NCI-H2171 treated with DMSO at 0.1 percent for 48 hours (cell line): ENCODE measurements at places on chromosomes 3 and 15.

GRCh38 chr3:174363256-174363655 is 495.9 kb upstream of the NAALADL2 start:
- DNase-seq = no peak

DNA sequence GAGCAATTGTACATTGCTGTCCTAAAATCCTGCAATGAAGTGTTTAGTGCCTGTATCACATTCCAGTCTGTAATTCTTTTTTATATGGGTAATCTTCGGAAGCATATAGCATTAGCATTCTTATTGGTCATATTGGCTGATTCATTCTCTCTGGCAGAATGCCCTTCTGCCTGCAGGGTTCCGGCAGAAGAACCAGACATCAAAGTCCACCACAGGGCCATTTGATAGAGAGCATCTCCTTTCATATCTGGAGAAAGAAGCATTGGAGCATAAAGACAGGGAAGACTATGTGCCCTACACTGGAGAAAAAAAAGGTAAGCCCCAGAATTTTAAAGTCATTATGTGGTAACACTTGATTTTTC is 39.6 kb downstream of the TMOD3 start:
- DNase-seq = no peak

DNA sequence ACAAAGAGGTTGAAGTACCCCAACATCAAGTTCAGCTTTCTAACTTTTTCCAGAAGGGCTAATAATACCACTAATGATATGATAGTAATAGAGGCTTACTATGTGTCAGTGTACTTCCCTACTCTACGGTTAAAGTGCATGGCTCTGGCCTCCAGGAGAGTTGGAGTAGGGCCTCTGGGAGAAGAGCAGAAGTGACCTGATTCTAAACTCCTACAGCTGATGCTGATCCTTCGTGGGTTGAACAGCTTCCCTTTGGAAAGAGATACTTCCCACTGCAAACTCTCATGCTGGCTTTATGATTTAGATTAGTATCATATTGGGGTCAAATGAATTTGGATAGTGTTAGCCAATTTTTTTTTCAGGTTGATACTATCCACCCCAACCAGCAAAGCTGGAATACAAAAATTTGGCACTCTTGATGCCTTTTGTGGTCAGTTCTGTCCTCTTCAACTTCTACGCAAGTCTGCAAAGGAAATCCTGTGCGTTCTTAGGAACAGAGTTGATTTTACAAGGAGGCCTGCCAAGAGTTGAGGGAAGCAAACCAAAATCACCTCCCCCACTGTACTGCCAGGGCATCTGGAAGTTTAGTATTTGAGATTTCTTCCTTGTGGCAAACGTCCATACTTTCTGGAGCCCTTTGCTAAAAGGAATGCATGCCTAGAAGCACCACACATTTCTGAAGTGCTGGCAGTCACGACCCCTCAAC is 17.8 kb downstream of the TMEM212 start:
- DNase-seq = no peak

DNA sequence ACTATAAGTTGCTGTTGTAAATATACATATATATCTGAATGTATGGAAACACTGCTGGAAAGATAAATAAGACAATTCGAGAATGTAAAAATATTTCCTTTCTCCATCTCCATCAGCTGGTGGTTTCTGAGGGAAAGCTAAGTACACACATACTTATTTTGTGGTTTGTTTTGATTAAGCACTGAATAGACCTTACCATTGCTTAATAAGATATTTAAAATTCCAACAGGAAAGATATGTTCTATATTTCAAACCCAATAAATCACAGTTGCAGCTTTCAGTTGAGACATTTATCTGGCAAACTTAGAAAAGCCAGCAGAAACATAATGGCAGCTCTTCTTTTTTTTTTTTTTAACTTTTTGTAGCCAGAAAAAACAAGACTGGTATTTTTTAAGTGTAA is 160.4 kb downstream of the VGLL3 start:
- no peak for DNase-seq

DNA sequence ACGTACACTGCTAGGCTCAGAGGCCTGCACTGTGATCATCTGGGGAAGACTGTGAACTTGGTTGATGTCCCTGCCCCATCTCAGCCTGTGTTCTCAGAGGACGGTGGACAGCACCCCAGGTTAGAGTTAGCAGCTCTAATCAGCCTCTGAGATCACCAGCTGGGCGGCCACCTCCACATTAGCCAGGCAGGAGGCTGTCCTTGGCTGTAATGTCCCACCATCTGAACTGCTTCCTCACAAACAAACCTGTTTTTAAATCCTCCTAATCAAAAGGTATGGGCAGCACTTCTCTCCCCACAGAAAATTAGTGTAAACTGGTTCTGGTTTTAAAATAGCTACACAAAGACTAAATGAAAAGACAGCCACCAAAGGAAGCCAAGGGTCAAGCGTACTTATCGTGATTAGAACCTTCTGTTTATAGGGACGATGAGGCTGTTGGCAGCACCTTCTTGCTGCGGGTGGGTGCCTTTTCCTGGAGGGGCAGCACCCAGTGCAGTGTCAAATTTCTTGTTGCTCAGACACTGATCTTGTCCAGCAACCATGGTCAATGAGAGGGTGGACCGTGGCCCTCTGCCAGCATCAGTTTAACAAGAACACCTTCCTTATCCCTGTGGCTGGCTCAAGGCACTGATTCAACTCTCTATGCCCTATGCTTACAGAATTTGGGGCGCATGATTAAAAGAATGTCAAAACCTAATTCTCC is 24.6 kb downstream of the ACSBG1 start:
- DNase-seq = no peak

- DNase-seq = no peak
These were observed 14.4 kb upstream of the MITF start for GRCh38 chr3:69724722-69725435.

DNA sequence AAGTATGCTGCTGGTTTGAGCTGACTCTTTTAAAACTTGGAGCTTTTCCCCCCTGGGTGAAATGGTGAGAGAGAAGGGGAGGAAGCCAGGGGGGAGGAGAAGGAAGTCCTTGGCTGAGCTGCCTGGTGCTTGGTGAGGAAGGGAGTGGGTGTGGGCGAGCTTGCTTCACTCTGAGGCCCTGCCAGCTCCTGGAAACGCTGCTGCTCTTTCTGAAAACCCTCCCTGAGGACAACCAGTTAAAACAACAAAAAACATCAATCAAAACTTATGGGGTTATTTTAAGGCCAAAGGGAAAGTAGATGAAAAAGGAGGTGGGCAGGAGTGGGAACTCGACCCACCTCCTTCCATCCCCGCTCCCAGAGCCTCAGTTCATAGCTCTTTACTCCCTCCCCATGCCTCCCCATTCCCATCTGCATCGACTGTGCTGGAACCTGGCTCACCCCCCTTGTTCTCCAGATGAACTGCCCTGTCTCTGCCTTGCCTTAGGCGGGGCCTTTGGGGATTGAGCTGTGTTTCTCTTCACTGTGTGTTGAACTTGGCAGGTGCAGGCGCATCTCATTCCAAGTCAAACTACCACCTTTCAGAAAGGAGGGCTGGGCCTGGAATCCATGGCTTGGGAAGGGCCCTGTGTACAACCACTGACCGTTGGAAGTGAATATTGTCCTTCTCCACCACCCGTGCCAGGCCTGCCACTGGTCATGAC is 166.1 kb downstream of the ZNF621 start:
- DNase-seq = no peak

DNA sequence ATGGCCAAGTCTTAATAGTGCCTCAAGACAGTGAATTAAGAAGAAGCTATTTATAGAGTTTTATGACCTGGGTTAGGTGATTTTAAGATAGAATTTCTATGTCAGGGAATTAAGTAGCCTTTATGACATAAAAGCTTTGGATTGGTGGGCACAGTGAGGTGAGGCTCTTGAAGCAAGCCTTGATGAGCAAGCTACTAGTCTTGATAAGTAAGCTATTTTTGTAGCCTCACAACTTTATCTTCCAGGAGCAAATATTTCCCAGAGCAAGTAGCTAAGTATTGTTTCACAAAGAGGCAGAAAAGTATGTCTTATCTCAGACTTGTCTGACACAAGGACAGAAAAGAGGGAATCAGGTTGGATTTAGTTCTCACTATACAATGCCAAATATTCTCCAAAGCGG is 491.7 kb upstream of the RASGRP1 start:
- no peak for DNase-seq

GRCh38 chr3:63037116-63037515 is 161.9 kb upstream of the CADPS start:
- DNase-seq = no peak

DNA sequence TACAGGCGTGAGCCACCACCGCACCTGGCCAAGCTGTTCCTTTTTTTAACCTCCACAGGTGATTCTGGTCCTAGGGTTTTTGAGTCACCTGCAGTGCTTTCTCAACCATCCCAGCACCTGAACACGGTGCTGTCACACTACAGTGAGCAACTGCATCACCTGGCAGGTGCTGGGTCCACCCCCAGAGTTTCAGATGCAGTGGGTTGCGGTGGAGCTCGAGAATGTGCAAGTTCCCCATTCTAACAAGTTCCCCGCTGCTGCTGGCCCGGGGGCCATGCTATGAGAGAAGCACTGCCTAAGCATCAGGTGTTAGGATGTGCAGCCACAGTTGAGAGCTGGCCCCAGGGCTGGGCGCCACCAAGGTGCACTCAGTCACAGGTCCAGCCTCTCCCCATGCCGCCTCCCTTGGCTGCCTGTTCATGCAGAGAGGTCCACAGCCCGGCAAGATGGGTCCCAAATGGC is 18.0 kb downstream of the ISG20 start:
- no peak for DNase-seq

DNA sequence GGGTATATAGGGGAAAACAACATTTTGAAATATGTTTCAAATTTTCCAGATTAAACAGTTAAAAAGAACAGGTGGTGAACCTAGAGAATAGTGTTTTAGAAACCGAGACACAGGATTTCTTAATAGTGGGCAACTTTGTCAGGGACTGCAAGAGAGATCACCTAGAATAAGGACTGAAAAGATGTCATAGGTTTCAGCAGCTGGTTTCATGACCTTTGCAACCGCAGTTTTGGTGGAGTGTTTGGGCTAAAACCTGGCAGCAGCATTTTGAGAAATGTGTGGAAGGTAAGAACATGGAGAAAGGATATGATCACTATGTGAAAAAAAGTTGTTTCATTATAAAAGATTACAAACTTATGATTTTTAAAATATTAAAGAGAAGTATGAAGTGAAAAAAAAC is 34.9 kb downstream of the PRKCI start:
- DNase-seq = no peak

DNA sequence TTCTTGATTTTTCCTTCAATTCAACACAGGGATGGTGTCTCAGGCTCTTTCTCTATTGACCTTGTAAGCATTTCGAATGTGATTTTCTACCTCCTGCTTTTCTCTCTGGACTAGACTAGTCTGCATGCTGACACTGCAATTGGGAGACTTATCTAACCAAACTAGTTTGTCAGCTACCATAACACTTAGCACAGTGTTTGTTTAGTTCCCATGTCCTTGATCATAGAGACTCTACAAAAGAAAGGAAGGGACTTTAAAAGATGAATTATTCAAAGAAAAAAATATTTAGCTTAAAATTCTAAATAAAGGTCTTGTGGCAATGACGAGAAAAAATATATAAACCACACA is 407.0 kb downstream of the ERC2 start:
- DNase-seq = no peak

DNA sequence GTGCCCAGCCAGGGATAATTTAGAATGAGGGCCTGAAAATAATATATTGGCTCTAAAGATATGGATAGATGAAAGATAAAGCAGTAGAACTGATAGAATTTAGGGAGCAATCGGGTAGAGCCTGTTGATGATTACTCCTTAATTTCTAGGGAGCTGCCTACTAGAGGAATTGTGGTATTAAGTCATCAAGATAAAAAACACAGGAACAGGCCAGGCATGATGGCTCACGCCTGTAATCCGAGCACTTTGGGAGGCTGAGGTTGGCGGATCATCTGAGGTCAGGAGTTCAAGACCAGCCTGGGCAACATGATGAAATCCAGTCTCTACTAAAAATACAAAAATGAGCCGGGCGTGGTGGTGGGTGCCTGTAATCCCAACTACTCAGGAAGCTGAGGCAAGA is 130.4 kb downstream of the PCCB start:
- DNase-seq = peak; percentile 4

GRCh38 chr3:160643994-160644393 is 33.0 kb upstream of the ARL14 start:
- DNase-seq = no peak

DNA sequence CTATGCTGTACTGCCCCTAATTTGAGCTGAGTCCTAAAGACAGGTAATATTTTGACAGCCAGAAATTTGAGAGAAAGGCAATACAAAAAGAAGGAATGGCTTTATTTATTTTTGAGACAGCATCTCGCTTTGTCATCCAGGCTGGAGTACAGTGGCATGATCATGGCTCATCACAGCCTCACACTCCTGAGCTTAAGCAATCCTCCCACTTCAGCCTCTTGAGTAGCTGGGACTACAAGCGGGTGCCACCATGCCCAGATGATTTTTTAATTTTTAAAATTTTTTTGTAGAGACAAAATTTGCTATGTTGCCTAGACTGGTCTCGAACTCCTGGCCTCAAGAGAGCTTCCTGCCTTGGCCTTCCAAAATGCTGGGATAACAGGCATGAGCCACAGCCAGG is 77.4 kb upstream of the SLC4A7 start:
- no peak for DNase-seq

DNA sequence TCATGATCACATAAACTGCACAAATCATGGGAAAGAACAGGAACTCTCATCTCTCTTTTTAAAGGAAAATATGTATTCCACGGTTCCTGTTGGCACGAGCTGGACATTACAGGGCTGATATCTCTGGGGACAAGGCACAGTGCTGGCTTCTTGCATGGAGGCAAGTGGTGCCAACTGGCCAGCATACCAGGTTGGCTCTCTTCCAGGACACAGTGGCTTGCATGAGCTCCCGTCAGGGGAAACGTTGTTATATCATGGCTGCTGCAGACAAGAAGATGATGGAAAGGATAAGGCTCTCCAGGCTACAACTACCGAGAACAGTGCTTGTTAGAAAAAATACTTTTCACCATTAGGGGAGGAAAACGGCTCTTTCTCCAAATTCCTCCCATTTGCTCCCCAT is 283.9 kb downstream of the RORA start:
- no peak for DNase-seq

GRCh38 chr3:37279236-37279635 is 104.9 kb upstream of the LRRFIP2 start:
- DNase-seq = peak; percentile 83

GRCh38 chr3:57972531-57973111 is 35.6 kb upstream of the FLNB start:
- no peak for DNase-seq

- DNase-seq = no peak
These were observed 17.1 kb upstream of the TASOR start for GRCh38 chr3:56700151-56700550.

GRCh38 chr15:89693091-89693490 is 2.5 kb downstream of the WDR93 start:
- DNase-seq = no peak

DNA sequence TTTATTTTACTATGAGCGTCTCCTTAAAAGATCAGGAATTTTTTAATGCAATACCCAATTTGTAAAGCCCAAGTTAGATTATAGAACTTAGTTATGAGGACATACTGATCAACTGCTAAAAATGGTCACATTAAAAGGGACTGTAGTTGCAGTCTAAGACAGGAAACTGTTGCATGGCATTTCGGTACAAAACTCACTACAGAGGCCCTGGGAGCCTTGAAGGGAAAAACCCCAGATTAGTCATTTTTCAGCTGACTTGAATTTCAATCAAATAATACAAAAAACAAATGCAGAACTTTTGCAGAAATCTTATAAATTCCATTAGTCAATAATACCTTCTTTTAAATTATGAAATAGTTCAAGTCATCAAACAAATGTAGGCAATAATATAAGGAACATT is 6.9 kb upstream of the PTX3 start:
- DNase-seq = no peak
